Stimulated activated naive CD4-positive, alpha-beta T cell treated with Interleukin-2 at 50 U/mL for 16 hours (primary cell): ENCODE measurements at places on chromosomes 6 and 20.

DNA sequence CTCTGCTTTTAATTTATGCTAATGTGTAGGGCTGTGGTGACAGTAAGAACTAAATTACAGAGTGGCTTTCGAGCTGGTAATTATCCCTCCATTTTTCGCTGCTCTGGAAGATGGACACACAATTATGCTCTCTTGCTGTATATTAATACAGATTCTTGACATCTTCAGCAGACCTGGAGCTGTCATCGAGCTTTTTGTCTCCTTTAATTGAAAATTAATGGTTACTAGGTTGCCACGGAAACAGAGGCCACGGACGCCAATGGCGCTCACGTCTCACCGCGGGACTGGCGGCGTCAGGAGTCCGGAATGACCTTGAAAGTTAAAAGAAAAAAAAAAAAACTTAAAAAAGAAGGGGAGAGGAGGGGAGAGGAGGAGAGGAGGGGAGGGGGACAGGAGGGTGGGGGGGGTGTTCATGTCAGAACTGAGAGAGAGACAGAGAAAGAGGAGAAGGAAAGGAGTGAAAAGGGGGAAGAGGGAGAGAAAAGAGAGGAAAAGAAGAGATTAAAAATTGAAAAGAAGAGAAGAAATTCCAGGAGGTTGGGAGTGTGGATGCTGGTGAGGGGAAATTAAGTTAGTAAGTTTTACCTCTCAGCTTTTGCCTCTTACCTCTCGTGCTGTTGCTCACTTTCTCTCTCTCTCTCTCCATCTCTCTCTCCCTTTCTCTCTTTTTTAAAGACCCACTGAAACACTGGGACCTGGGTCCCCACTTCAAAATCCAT lies 22.1 kb upstream of the FOXP4 start:
- DNase-seq: no peak

GRCh38 chr6:119328254-119328653 lies 21.3 kb downstream of the MAN1A1 start:
- DNase-seq: no peak

DNA sequence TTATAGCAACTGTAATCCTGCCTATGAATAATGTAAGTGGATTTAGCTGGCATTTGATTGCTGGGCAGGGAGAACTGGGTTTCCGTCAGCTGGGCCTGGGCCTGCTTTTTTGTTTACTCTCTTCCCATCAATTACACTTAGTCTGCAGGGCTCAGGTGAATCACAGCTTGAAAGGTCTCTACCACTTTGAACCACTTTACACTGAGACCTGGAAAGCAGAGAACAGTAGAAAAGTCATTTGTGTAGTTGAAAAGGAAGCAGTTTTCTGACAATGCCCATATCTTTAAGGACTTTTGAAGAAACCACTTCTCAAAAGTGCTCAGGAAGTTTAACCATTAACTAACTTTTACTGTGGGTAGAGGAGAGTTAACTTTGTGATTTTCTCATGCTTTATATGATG lies 315.4 kb upstream of the SASH1 start:
- no peak for DNase-seq

DNA sequence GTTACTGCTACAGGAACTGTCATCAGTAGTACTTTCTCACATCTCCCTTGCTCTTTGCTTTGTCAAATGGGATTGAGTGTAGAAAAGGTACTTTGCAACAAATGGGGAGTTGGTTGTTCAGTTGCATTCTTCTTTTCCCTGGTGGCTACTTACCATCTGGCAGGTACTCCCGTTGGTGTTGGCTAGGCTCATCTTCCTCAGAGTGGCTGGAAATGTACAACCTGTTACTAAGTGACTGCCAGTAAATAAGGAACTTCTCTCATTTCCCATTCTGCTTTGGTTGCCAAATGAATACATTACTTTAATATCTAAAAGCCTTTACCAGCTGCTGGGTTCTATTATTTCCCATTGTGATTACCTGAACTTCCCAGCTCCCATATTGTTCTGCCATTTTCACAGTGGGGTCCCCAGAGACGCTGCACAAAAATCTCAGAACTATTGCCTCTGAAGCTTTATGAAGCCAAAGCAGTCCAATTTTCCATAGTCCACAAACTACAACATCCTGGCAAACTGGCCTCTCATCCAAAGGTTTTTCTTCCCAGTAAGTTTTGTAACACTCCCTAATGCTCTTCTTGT lies 229.7 kb upstream of the HTR1E start:
- no peak for DNase-seq

- DNase-seq: no peak
These were observed 9.0 kb upstream of the TSHZ2 start for GRCh38 chr20:52963131-52963530.

DNA sequence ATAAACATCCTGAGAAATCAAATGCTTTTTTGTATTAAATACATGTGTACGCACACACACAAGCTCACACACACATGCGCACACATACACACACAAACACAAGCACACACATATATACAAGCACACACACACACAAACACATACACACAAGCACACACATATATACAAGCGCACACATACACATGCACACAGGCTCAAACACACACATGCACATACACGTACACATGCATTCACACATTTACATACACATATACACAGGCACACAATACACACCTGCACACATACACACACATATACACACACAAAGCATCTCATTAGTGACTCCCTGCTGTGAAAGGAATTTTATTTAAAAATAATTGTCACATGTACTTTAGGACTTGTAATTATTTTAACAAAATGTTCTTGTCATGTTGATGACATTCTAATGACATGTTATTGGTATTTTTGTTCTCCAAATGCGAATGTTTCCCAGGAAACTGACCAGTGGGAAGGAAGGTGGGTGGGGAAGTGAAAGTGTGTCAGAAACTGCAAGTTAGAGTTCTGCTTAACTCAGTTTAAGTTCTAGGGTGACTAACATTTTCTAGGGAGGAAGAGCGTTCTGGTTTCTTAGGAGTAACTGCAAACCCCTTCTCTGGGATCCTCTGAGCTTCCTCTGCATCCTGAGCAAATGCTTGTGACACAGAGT lies 113.9 kb upstream of the ZNF217 start:
- DNase-seq: peak; percentile 17

DNA sequence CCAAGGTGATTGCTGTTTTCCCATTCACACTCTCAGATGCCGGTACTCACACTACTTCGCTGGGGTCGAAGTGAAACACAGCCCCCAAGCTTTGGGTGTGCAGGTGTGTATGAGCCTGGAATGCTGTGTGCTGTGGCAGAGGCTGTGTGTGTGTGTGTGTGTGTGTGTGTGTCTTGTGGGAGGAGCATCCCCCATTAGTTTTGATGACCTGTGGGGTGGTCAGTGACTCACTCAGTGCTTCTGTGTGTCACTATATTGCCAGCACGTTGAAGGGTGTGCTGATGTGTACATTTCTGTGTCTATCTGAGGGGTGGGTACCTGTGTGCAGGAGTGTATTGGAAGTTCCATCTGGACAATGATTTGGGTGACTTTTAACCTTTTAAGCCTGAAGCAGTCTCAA lies 5.0 kb upstream of the SLC12A5 start:
- DNase-seq: no peak

DNA sequence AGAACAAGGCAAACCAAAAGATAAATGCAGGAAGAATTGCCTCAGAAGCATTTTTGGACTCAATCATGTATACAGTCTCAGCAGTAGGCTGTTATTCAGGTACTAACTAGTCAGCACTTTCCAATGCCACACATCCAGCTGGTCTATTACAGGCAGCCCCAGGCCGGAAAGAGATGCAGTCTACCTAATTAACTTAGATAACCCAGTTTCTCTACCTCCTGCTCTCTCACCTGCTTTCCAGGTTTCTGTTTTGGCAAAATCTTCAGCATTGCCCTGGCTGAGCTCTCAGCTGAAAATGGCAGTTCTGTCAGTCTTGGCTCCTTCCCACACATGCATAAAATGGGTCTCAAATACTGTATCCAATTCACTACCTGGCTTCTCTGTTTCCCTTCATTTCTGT lies 101.3 kb upstream of the UFL1 start:
- DNase-seq: no peak

- no peak for DNase-seq
These were observed 3.4 kb downstream of the UBE3D start for GRCh38 chr6:83062225-83062624.
